GM04504 (cell line): ENCODE measurements at places on chromosomes 7 and 10.
A peak's percentile ranks its signal among the peaks of the same experiment; 100 is the strongest.

DNA sequence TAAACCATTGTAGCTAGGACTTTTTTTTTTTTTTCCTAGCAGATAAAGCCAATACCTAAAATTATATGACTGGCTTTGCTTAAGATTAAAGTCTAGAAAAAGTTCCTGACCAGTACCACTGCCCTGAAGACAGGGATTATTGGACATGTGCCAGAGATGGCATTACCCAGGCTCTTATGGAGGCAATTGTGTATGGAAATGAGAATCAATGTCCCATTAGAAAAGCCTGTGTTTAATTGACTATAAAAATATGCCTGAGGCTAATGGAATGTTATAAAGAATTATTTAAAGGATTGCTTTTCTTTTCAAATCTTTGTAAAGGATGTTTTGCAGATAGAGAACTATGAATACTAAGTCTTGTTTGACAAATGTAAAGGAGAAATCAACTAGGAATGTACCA, 196.7 kb downstream of the ANK3 start:
- no peak for DNase-seq

DNA sequence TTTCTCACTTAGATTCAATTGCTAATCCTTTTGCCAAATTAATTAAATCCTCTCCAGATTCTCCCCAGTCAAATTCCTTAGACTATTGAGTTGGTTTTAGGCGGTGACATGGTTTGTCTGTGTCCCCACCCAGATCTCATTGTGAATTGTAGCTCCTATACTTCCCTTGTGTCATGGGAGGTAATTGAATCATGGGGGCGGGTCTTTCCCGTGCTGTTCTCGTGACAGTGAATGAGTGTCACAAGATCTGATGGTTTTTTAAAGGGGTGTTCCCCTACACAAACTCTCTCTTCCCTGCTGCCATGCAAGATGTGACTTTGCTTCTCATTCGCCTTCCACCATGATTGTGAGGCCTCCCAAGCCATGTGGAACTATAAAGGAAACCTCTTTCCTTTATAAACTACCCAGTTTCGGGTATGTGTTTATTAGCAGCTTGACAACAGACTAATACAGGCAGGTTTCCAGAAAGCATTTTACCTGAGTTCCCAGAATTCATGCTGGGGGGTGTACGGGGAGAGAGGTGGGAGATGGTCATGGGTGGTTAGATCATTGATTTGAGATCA, 44.7 kb upstream of the GARS1 start:
- DNase-seq: no peak

DNA sequence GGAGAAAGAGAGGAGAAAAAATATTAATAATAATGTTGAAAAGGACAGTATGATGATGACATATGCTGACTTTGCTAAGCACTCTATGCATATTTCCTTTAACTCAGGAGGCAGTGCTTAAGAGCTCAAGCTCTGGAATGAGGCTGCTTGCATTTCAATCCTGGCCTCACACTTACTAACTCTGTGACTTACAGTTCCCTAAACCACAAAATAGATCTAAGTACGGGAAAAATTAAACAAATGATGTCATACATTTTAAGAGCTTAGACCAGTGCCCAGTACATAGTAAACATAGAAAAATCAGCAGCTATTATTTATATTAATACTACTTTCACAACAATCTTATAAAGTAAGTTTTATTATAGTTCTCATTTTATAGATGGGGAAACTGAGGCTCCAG, 61.3 kb downstream of the GFRA1 start:
- DNase-seq: peak; percentile 64

DNA sequence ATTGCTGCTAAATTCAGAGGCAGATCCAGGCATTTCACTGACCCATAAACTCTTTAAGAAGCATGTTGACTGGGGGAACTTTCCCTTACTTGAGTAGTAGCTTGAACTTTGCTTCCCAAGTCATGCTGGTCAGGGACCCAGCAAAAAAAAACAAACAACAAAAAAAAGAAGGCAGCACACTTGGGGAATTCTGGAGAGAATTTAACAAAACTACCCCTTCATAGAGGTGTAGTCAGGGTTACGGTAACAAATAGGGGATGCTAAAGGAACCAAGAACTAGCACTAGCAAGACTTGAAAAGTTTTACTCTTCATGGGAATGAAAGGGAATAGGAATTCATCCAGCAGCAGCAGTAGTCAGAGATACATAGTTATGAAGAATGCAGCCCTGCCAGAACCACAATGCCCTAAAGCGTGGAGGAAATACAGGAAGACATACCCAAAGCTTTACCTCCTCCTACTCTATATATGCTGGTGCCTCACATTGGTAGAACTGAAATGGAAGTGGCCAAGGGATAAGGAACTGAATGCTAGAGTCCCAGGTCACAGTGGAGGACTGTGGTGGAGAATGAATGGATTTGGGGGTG, 67.3 kb downstream of the PHYHIPL start:
- DNase-seq: no peak

DNA sequence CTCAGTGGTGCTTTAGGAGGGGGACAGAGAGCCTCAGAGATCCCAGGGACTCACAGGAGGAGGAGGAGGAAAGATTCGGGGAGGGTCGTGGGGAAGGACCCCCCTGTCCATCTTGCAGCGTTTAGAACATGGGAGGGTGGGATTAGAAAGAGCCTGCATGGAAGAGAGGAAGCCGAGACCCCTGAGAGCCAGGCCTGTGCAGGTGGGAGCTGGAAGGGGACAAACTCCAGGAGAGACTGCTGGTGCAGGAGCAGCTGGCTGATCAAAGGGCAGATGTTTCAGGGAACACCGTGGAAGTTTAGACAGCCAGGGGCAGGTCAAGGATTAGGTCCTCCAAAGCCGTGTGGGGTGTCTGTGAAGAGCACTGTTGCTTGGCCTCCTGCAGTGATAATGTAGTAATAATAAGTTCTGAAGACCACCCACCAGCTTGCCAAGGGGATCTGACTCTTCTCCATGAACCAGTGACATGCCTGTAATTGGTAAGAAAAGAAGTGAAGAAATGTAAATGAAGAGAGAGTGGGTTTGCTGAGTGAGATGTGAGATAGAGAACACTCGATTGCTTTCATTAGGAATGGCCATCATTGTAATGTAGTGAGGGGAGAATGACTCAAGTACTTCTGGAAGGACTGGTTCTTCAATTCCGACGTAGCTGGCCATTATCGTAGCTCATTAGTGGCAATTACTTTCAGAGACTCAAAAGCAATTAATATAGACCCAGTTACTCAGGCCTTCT, 425.6 kb downstream of the PAXIP1 start:
- no peak for DNase-seq

- no peak for DNase-seq
These were observed 186.6 kb upstream of the NRP1 start for GRCh38 chr10:33521062-33521461.

GRCh38 chr7:36667007-36667745, 57.1 kb downstream of the AOAH start:
- DNase-seq: no peak

DNA sequence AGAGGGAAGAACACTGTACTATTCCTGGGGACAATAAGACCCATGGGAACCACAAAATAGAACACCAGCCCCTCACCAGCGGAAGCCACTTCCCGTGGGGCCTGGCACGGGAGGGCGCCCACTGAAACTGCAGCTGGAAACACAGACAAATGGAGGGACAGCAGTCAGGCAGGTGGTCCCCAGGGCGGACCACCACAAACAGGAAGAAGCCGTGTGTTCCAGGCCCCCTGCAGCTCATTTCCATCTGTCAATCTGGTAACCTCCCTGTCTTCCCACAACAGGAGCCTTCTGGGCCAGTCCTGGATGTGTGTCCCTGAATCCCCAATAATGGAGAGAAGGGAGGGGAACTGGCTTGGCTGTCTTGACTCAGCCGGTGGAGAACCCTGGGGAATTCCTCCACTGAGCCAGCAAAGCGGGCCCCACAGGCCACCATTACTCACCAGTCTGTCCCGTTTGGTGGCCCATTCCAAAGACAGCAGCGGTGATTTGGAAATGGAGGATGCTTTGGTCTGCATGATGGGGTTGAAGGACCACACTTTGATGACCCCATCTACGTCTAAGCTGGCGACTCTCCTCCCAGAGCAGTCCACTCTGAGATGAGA, 16.7 kb downstream of the WDR91 start:
- DNase-seq: no peak

DNA sequence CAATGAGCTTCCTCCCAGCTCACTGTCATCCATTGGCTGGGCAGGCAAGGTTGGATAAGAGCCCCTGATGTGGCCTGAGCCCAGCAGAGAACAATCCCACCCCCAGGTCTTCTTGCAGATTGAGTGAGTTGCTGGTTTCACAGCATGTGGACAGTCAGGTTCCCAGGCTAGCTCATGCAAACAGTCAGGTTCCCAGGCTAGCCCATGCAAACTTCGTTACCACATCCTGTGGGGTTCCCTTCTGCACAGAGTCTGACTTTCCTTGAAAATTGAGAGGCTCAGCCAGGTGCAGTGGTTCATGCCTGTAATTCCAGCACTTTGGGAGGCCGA, 67.1 kb downstream of the TMEM130 start:
- DNase-seq: no peak

DNA sequence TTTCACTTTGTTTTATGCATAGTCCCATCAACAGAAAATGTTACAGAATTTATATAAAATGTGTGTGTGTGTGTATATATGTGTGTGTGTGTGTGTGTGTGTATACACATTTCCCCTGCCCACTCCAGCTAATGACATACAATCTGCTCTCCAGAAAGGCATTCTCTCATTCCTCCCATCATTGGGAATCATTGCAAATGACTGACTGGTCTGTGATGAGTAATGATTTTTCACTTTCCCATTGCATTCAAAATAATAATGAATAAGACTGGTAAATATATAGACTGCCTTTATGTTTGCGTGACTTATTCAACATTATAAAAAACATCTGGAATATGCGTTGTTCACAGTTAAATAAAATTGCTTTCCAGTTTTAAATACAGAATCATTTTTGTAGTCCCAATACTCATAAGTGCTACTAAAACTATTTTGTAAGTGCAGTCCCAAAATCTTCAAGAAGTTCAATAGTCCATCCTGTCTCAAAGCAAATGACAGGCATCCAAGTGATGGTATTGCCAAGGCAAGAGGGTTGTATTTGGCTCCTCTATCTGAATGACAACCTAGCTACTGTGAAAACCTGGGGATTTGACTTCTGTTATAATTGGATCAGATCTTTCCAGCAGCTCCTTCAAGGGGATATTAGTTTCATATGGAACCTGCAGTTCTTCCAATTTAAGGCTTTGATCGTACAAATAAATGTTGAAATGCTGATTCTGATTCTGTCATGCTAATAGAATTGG, 150.9 kb downstream of the POLR1F start:
- DNase-seq: no peak
